ENCODE measurements at places on chromosomes 2 and 18.

DNA sequence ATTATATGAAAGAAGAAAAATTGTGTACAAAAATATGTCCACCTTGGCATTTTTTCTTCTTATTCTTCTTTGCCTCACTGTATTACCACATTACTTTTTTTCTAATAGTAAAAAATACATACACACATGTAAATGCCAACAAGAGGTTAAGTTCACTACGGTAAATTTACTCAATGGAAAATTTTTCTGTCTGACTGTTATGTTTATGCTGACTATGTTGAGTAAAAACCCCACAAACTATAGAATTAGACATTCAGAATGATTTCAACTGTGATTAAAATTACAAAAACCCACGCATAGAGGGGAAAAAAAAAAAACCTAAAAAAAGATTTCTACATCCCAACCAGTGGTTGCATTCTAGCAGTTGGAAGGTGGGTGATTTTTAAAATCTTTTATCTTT is 5.4 kb downstream of the GPR55 start:
- no peak for DNase-seq

- DNase-seq = no peak
These were observed 465.2 kb downstream of the ERBB4 start for GRCh38 chr2:212073360-212073759.

GRCh38 chr18:77067291-77068061 is 65.1 kb downstream of the MBP start:
- peak; percentile 72 for DNase-seq

DNA sequence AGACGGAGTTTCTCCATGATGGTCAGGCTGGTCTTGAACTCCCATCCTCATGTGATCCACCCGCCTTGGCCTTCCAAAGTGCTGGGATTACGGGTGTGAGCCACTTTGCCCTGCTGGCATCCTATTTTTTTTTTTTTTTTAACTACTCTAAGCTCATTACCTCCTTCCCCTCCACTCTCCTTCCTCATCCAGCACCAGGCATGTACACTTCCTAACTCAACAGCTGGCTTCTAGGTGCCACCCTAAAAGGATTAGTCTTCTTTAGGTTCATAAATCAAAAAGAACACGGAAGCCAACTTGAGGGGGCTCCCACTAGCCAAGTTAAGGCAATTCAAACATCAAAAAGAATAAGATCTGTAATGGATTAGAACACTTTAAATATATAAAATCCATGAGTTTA is 70.6 kb upstream of the TEX51 start:
- no peak for DNase-seq

- no peak for DNase-seq
These were observed 70.9 kb downstream of the EHD3 start for GRCh38 chr2:31304816-31305215.

DNA sequence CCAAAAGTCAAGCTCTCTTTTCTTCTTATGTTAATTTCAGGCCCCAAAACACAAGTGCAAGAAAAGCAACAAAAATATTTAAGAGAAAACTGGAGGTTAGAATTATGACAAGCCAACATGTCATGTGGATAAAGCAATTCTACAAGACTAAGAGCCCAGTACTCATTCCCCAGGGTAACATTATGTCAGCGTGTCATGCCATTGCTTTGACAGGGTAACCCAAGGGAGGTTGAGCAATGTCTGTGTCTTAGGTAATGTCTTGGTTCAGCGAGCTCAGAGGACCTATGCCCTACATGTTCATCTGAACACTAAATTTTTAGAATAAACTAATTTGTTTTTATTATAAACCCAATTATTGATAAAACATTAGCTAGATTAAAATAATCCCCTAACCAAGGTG is 173.2 kb upstream of the ZNF804A start:
- no peak for DNase-seq

- DNase-seq = no peak
These were observed 30.7 kb downstream of the DOCK10 start for GRCh38 chr2:225011585-225011984.

DNA sequence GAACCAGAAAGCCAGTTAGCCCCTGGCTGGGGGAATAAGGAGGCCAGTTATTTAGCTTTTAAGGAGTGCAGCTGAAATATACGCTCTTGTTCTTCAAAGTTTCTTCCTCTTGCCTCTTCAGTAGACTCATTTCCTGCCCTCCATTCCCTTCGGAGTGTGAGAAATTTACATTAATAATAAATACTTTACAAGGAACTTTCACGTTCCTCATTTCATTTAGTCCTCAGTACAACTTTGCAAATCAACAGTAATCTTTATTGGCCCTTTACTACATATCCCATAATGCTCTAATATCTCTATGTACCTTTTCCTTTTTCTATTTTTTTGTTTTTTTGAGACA is 15.6 kb downstream of the PLCD4 start:
- DNase-seq = no peak

DNA sequence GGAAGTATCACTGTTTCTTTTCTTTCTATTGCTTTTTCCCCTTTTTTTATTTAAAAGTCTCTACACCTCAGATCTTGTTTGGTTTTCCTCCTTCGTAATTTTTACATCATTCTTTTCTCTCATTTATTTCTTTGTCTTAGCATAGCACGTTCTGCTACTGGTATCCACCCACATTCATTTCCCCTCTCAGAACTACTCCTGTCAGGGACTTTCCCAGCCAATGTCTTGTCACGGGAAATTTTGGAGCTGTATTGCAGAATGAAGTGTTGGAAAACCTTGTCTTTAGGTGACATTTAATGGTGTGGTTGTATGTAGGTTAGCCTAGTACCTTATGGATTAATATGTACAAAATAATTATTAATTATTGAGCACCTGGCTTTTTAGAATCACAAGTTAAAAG is 34.0 kb downstream of the TTLL4 start:
- DNase-seq = no peak

DNA sequence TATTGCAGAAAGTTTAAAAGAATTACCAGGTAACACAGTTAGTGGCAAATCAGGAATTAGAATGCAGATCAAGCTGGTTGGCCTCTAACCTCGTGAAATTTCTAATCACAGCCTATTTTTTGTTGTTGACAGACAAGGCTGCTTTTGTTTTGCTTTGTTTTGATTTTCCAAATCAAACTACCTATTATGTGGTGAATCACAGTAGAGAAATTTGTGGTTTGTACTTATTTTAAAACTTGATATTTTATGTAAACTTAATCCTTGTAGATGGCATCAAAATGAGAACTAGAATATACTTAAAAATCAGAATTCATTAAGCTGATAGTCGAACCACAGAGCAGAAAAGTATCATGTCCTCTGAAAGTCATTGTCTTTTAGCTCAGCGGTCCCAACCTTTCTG is 258.1 kb downstream of the CTNNA2 start:
- no peak for DNase-seq

- DNase-seq = no peak
These were observed 157.4 kb downstream of the CAPN13 start for GRCh38 chr2:30649828-30650227.

DNA sequence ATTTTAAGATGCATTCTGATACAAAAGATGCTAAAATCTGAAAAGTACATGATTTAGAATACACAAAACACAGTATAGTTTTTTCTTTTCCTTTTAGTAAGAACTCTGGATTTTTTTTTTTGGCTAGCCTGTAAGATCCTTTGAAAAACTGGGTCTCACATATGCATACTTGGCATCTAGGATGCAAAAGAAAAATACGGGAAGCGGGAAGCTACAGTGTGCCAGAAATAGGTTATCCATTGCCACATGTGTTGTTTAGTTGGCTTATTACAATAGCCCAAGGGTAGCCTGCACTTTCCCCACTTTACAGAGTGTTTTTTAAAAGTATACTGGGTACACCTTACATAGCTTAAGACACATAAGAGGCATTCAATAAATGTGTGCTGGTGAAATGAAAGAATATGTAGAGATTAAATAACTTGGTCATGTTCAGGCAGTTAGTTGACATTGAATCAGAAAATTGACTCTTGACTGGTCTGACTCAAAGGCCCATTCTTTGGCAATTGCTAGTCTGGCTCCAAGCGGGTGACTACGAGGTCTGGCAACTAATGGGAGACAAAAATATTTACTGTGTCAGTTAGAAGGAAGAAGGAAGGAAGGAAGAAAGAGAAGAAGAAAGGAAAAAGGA is 286.8 kb upstream of the TRIB2 start:
- no peak for DNase-seq

- no peak for DNase-seq
These were observed 974.1 kb upstream of the ACVR2A start for GRCh38 chr2:146870691-146871090.

DNA sequence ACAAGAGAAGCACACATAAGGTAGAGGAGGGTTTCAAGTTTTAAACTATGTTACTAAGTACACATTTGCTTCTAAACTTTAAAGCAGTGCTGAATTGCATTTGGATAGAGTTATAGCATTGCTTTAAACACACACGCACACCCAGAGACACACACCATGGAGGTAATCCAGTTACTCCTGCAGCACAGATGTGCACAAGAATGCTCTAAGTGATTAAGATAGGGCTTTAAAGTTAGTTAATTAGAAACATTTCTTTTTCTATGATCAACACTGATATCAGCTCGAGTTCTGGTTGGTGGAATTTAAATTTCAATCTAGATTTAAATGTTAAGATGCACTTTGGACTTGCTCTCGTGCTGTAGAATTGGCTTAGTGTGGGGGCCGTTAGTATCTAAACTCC is 492.3 kb downstream of the ZEB2 start:
- no peak for DNase-seq

GRCh38 chr2:174222154-174222553 is 26.2 kb downstream of the OLA1 start:
- DNase-seq = no peak

- DNase-seq = no peak
These were observed 100.1 kb downstream of the NAB1 start for GRCh38 chr2:190748966-190749365.

GRCh38 chr2:136219963-136220362 is 102.0 kb upstream of the CXCR4 start:
- DNase-seq = no peak

DNA sequence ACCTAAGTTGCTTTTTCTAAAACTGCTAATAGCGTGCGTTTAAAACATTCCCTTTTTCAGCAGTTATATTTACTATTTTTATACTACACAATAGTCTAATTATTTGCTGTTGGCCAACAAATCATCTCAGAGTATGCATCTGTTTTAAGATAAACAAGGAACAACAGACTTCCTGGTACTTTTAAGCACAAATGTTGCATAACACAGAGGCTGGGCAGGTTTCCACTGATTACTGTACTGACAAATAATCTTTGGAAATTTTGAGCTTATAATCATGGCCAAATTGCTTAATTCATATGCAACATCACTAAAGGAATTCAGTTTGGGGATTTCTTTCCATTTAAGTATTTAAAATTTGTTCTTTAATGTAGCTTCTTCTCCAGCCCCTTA is 737.4 kb upstream of the SALL3 start:
- no peak for DNase-seq

DNA sequence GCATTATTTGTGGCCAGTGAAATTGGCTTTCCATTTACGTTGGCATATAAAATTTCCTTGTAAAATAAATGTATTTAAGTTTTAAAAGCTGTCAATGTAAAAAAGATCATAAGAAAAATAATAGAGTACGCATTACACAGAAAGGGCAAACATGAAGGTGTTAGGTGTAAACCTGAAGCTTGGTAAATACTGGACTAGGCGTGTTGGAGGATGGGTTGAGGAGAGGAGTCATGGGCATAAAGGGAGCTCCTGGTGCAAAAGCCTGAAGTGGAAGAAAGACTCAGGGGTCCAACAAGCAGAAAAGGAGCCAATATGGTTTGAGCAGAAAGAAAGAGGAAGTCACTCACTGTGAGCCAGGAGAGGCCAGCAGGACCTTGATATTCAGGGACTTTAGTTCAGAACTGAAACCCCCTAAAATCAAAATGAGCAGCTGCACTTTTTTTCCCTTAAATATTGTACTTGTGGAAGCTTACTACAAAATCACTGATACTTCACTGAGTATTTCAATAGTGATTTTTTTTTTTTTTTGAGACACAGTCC is 24.4 kb downstream of the SP5 start:
- DNase-seq = no peak

DNA sequence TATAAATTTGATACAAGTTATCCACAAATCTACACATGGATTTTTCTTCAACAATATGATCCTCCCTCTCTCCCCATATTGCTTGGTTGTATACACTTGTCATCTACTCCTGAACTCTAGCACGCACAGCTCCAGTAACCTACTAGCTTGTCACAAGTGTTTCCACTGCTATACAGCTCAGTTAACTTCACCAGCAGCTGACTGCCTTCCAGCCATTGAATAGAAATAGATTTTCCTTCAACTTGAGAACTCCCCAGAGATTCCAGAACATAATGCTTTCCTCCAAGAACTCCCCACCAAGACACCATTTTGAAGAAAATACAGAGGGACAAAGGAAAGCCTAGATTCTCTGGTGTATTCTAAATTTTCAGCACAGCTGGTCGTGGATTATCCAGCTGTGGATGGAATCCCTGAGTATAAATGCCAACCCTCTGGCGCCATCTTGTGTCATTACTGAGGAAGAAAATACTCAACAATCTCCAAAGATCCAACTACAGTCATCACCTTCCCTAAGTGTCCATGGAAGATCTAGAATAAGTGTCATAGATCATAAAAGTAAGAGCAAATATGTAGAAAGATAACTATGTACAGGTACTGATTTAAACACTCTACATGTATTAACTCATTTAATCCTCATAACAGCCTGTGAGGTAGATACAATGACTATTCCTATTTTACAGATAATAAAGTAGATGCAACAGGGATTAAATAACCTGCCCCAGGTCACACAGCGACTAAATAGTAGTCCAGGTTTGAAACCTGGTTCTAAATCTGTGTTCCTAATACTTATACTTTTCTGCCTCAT is 156.7 kb downstream of the ARHGAP28 start:
- peak; percentile 50 for DNase-seq

GRCh38 chr2:221454459-221455105 is 117.5 kb downstream of the EPHA4 start:
- DNase-seq = no peak

GRCh38 chr2:241859436-241860183 is 916 bp upstream of the PDCD1 start:
- no peak for DNase-seq

DNA sequence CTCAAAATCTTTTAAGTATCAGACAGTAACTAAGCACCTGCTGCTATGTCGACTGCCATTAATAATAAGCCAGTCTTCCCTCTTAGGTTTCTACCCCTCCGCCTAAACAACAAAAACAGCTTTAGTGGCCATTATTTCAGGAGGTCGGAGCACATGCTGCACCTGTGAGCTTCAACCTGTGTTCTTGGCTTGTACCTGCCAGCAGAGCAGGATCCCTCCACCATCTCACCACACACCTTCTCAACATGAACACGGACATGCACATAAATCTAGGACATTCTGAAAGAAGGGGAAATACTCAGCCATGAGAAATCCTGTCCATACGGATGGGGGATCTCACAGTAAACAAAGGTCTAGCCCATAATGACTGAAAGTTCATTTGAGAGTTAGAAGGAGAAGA is 3.7 kb downstream of the CYB5A start:
- DNase-seq = no peak

GRCh38 chr2:33323957-33324356 is 152.5 kb upstream of the RASGRP3 start:
- DNase-seq = no peak

GRCh38 chr2:109129921-109130722 is 1.1 kb downstream of the SH3RF3 start:
- DNase-seq = peak; percentile 25

- no peak for DNase-seq
These were observed 33.0 kb upstream of the METTL21A start for GRCh38 chr2:207658156-207658555.

Measured in ELF-1 (cell line).